ENCODE measurements at places on chromosomes 1 and 21. TPM values are rescaled to one million over a fixed set of nuclear protein-coding genes. Genes with fewer than 3 reads are reported as not detected.

DARS2 gene
- total RNA-seq: 32.4 TPM

GRCh38 chr1:86774305-86775295 lies 70.2 kb downstream of the SH3GLB1 start:
- no peaks in the 10 kb centered on the region for H3K36me3 ChIP-seq
- no peaks in the 10 kb centered on the region for H3K27me3 ChIP-seq
- no peak overlapping the region for H3K4me3 ChIP-seq
- H3K27ac ChIP-seq: peak overlapping the region; percentile 59
- peaks cover 21% of the 10 kb centered on the region for H3K4me1 ChIP-seq
- peak; percentile 73 for DNase-seq

GRCh38 chr1:99755664-99756063 lies 10.8 kb downstream of the FRRS1 start:
- no peaks in the 10 kb centered on the region for H3K4me1 ChIP-seq
- no peaks in the 10 kb centered on the region for H3K36me3 ChIP-seq
- no peak for DNase-seq
- H3K4me3 ChIP-seq: no peak overlapping the region

- peaks cover 4% of the 10 kb centered on the region for H3K36me3 ChIP-seq
- H3K4me3 ChIP-seq: no peak overlapping the region
- H3K4me1 ChIP-seq: peaks cover 20% of the 10 kb centered on the region
- H3K27ac ChIP-seq: peak overlapping the region; percentile 82
- no peak for DNase-seq
- no peaks in the 10 kb centered on the region for H3K27me3 ChIP-seq
Measured at GRCh38 chr1:227299688-227300087, 18.6 kb downstream of the CDC42BPA start.

- H3K4me3 ChIP-seq: no peak overlapping the region
- H3K27ac ChIP-seq: no peak overlapping the region
- no peak for DNase-seq
Measured at GRCh38 chr1:215114154-215114933, 31.8 kb downstream of the KCNK2 start.

Data from SJSA1 (cell line).